Activated naive CD4-positive, alpha-beta T cell treated with anti-CD3 and anti-CD28 coated beads, Interleukin-2, amount 50 U/mL, for 16 hours (primary cell): ENCODE measurements at places on chromosomes 13 and 19.

DNA sequence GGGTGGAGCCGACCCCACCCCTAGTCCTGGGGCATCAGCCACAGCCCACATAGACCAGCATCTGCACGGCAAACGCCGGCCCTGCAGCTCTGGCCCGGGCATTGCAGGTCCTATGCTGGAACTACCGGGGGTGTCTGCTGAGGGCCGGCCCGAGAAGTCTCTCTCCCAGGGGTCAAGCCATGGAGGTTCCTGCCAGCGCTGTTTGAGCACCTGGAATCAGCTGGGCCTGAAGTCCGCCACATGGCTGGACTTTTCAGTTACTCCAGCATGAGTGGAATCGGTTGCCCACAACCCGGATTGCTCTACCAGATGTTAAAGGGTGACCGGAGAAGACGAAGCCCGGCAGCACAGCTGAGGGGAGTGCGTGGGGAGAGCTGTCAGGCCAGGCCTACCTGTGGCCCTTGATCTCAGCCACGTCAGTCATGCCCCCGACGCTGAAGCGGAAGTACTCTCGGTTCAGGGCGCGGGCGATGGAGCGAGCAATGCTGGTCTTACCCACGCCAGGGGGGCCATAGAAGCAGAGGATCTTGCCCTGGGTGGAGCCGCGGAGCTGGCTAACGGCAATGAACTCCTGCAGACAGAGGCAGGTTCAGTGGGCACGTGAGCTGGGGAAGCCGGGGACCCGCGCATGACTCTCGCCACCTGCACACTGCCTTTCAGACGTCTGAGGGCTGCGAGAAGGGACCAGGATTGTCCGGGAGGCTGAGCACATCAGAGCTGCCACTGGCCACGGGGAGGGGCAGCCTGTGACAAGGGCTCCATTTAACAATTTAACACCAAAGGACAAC lies 8.7 kb downstream of the RPL36 start:
- no peak for DNase-seq

DNA sequence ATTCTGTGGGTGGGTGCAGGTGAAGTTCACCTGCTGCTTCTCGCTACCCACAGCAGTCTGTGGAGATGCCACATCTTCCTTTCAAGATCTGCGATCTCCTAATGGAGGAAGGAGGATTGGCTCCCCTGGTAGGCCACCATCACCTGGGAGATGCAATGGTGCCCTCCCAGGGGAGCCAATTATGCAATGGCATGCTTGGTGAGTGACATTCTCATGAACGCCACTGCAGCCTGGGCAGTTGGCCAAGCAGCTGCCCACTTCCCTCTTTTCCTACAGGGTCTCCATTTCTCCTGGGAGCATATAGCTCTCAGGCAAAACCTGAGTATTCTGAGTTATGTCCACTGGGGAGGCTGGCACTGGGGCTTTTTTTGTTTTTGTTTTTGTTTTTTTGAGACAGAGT lies 83.5 kb upstream of the KCTD15 start:
- no peak for DNase-seq

GRCh38 chr19:53664760-53665159 lies 33.0 kb downstream of the DPRX start:
- no peak for DNase-seq

DNA sequence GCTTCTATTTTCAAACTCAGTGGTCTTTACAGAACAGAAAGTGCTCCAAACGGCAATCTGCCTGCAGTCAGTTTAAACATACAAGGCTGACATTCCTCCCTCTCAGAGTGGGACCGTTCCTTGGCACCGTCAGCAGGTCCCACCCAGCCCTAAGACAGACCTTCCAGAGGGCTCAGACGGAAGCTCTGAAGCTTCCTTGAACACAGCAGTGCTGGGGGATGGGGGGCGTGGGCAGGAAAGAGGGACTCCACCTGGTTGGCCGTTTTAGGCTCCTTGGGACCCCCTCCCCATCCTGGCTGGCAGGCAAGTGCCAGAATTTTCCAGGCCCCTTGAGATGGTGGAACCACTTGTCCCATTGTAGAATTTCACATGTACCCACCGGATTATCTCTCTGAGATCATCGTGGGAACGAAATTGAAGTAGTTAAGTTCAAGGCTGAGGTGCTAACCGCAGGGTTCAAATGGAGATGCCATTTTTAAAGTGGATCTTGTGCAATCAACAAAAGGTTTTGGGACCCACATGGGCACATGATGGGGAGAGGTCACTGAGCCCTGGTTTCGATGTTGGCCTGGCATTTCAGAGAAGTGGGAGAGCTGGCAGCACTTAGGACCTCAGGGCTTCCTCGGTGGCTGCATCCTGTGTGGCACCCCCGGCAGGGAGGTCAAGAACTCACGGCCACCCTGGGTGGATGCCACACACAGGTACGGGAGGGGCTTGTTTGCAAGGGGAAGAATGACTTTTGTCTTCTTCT lies 46.2 kb downstream of the KLF2 start:
- no peak for DNase-seq

DNA sequence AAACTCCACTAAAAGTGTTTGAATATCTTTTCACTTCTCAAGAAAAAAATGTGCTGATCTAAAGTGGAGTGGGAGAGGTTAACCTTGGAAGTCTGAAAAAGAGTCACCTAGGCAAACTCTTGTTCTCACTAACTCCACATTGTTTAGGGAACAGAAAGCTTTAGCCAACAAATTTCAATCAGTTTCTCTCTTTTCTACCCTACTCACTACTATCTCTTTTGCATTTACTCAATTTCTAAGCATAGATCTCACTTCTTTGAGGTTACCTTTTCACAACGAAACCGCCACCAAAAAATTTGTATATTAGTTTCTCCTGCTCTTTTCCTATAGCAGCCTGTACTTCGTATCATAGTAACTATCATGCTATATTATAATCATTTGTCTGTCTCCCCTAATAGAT lies 6.3 kb downstream of the NHLRC3 start:
- no peak for DNase-seq

DNA sequence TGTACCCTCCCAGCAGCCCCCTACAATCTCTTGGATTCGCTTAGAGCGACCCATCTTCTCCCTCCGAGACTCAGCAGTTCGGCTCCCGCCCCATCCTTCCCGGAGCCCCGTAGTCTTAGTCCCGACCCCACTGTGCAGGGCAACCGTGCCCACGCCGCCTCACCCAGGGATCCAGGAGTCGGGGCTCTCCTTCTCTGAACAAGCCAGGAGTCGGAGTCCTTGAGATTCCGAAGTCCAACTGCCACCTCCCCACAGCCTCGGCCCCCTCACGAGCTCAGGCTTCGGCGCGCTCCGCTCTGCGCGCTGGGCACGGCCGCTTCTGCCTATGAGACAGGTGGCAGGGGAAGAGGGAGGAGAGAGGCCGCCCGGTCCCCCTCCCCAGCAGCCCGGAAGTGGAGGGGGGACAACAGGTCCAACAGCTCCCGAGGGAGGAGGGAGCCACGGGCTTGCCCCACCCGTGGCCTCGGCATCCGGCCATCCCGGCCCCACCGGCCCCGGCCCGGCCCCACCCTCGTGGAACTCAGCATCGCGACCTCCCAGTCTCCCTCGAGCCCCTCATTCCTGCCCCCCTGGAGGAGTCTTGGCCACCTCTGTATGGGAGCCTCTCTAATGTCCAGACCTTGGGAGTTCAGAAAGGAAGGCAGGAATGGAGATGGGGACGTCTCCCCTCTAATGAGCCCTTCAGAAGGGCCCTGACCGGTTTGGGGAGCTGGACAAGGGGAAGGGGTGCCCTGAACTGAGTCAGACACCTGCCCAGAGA lies at the start of gene PHLDB3:
Gene PHLDB3 (minus strand): TSS at position 321 of the 760 bp plus-strand sequence. CDS start 628 bp downstream, outside the sequence.
- peak; percentile 59 for DNase-seq

DNA sequence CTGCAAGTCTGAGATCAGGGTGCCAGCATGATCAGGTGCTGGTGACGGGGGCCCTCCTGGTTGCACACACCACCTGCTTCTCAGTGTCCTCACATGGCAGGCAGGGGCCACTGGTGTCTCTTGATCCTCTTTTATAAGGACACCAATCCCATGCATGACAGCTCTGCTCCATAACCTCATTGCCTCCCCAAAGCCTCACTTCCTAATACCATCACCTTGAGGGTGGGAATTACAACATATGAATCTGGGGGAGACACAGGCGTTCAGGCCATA lies 15.0 kb upstream of the MIER2 start:
- no peak for DNase-seq

DNA sequence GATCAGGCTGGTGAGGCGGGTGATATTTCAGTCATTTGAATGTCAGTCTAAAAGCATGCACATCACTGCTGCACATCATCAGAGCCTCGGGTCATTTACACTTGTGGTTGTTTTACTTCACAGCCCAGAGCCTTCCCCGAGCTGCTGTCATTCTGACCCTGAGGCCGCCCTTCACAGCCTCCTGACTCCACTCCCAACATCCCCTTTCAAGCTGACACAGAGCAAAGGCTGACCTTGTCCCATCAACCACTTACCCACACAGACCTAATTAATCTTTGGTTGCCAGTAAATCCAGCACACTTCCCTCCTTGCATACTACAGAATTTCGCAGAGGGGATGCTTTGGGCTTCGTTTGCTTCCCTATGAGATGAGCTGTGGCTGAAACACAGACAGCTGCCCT lies 528.1 kb downstream of the DIAPH3 start:
- no peak for DNase-seq

- no peak for DNase-seq
These were observed 406.2 kb downstream of the SUCLA2 start for GRCh38 chr13:47594833-47595232.

GRCh38 chr19:17967257-17968051 lies 547 bp downstream of the KCNN1 start:
- DNase-seq: no peak

DNA sequence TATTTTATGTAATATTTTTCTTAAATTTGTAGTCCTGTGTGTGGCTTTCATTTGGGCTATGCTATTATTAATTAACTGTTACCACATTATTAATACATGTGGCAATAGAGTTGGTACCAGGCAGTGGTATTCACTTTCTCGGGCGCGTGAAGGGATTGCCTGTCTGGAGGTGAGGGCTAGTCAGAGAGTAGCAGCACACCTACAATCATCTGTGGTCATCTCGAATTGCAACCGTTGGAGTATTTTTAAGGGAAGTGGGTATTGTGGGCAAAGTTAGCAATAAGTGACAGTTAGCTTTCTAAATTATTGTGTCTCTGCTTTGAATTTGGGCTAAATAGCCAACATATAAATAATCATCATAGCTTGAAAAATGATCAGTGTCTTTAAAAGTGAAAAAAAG lies 20.0 kb upstream of the GPR18 start:
- no peak for DNase-seq

DNA sequence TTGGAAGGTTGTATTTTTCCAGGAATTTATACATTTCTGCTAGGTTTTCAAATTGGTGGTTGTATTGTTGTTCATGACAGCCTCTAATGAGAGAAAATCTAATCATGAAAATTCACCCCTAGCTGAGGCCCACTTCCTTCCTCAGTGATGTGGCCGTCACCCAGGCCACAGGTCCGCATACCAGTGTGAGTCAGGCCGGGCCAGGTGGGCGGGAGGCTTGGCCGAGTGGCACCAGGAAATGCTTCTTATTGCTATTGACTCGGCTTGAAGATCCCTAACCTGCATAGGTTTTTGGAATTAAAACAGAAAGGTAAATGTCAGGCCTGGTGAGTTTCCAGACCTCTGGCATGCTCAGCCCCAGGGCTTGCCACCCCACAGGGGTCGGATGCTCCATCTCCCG lies 88.7 kb downstream of the SCGB2B2 start:
- DNase-seq: no peak

DNA sequence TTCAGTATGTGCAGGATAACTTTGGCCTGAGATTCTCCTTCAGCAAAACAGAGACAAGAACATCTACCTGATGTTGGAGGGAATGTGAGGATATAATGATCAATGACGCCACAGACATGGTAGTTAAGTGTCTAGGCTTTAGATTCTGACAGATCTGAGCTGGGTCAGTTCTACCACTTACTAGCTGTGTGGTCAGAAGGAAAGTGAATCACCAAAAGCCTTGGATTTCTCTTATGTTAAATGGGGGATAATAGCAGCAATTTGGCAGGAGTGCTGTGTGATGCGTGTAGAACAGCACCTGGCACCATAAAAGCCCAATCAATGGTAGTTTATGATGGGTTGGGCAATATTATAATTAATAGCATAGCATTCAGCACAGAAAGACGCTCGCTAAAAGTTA lies 41.7 kb downstream of the RXFP2 start:
- DNase-seq: no peak

DNA sequence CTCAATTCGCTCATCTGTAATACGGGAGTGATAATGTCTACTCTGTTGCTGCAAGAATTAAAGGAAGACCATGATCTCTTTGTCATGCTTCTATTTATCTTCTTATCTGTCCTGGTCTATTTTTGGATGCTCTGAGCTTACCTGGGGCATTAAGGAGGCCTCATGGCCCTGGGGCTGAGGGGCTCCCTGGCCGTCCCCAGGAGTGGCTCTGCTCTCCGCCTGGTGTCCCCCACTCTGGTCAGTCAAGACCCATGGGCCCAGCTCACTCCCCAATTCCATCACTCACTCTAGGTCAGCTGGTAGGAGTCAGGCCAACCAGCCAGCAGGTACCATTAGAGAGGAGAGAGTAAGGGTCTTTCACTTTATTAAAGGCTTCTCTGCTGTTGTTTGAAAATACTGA lies 1.1 kb upstream of the CHST8 start:
- no peak for DNase-seq

- DNase-seq: no peak
These were observed 320.1 kb downstream of the ZNF536 start for GRCh38 chr19:30692181-30692811.

DNA sequence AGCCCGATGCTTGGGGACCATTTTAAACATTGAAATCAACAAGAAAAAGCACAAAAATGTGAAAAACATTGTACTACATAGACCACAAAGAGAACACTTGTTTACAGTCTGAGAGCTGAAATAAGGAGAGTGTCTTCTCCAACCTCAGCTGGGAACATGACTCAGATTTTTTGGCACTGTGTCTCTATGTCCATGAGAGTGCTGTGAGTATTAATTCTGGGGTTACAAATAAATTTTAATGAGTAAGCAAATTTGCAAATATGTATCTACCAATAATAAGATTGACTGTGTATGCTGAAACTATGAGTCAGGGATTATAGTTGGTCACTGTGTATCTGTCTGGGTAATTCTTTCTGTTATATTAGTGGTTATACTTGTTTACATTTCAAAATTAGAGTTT lies 174.0 kb downstream of the DCT start:
- DNase-seq: no peak

DNA sequence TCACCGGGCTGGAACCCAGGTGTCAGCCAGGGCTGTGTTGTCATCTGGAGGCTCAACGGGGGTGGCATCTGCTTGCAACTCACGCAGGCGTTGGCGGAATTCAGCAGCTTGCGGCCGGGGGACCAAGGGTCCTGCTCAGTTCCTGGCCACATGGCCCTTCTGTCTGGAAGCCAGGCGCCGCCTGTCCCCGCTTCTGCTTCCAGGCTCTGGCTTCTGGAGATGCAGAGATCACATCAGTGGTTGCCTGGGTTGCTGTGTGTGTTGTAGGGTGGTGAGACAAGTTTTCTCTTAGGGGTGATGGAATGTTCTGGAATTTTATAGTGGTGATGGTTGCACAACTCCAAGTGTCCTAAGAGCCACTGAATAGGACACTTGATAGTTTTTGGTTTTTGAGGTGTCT lies 5.0 kb downstream of the ADAT3 start:
- no peak for DNase-seq

- DNase-seq: no peak
These were observed 2860.6 kb upstream of the PCDH20 start for GRCh38 chr13:64276232-64276631.
